ENCODE measurements at places on chromosomes 2 and 18.

GRCh38 chr2:216535454-216535995 lies 36.9 kb downstream of the RPL37A start:
- DNase-seq = peak; percentile 19

GRCh38 chr2:144132357-144132756 lies 387.6 kb downstream of the ZEB2 start:
- no peak for DNase-seq

DNA sequence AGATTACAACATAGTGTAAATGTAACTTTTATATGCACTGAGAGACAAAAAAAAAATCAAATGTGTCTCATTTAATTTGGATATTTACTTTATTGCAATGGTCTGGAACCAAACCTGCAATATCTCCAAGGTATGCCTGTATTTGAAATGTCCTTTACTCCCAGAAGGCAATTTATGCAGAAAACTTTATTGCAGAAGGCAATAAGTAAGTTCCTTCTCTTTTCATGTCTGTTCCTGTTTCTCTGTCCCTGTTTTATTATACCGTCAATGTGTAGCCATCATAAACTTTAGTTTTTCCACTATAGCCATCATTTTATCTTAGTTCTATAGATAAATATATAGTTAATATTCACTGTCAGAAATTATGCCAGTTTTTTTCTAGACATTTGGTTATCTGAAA lies 513.1 kb upstream of the FAM98A start:
- DNase-seq = no peak

- no peak for DNase-seq
These were observed 32.6 kb downstream of the MRPL33 start for GRCh38 chr2:27804146-27804545.

DNA sequence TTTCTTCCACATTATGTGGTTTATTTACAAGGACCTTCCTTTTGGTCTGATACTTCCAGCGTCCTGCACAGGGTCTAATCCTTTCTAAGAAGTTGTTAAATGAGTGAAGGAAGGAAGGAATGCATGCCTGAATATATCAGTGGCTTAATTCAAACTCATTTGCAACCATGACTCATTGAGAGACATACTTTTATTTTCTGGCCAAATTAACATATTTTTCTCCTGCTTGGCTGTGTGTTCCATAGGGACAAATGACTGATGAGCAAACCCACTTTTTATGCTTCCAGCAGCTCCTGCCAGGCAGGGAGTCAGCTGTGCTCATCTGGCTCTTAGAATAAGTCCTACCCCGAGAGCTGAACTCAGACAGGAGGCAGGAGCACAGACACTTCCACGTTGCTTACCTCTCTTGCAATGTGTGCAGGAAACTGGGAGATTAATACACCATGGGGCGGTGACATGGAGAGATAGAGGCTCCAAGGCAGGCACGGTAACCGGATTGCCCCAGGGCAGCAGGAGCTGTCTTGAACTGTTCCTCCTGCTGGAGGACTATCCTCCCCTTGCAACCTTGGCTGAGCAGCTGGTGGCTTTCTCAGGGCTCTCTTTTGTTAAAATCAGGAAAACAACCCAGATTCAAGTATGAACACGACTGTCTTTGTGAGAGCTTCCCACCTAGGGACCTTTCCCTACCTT lies 667.5 kb upstream of the HS6ST1 start:
- no peak for DNase-seq

DNA sequence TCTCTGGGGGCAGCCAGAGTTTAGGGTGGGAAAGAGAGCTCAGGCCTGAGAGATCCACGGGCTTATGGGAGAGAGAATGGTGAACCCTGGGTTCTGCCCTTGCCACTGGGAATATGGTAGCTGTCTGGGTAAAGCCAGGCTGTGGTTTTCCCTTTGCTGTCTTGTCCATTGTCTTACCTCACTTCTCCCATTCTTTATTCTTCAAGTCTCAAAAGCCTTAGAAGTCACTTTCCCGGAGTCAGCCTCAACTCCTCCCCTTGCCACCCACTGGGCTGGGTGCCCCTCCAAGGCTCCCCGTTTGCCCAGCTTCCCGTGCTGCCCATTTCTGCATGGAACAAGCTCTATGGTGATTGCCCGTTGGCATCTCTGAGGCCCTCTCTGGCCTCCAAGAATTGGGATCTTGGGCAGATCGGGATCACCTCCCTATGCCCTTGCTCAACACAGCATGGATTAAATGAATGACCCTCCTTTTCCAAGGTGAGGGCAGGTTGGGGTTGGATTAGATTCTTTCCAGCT lies 228.2 kb downstream of the HAUS1 start:
- no peak for DNase-seq

DNA sequence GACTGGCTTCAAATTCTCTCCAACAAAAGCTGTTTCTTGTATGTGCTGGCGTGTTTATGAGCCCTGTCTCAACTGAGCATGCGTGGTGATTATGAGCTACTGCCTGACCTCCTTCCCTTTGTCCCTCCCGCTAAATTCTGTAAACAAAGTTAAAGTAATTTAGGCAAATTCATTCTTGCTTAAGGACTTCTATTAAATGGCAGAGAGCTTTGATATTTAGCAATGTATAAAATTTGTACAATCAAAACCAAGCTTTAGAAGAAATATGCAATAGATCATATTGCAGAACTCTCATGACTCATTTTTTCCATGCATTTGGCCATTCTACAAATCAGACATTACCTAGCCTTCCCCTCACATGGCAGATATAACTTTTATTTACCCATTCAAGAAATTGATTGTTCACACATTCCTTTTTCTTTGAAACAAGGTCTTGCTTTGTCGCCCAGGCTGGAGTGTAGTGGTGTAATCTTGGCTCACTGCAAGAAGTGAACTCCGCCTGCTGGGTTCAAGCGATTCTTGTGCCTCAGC lies 18.2 kb downstream of the IGFBP2 start:
- DNase-seq = no peak

- no peak for DNase-seq
These were observed 1.3 kb downstream of the ADCYAP1 start for GRCh38 chr18:905948-906415.

GRCh38 chr2:225002656-225003045 lies 39.6 kb downstream of the DOCK10 start:
- DNase-seq = no peak

DNA sequence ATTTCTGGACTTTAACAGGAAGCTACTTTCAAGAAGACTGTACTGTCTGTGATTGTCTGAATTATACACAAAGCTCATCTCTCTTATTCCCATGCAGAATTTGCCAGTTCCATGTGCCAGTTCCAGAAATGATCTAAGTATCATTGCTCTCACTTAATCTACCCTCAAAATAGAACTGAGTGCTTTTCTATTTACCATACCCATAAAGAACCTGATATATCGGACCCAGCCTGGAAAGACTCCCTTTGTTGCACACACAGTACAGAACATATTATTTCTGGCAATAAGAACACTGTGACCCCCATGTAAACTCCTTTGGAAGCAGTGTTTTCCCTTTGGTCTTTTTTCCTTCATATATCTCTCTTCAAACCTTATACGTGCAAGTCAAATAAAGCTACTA lies 102.3 kb upstream of the TTN start:
- peak; percentile 70 for DNase-seq

DNA sequence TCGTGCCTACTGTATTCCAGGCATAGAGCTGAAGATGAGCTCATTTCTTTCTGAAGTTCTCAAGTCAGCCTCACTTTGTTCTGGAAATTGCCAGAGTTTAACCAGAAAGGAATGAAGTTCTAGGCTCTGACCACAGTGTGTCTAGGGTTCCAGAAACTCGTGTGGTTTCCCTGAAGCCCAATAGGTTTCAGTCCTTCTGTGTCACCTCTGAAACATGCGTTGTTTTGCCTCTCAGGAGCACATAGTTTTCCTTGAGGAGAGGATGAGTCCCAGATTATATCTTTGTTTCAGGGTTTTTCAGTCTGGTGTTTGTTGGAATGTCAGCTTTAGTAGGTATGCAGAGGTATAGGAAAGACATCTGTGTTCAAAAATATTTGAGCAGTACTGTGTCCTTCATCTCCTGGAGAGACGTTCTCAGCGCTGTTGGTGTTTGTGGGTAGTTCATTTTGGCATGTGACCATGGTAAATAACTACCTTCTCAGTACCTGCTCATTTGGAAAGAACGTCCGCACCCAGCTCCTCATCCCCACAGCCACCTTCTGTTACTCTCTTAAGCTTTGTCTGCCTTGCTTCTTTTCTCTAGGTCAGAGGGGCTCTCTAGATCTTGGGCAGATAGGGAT lies 56.6 kb downstream of the RALBP1 start:
- DNase-seq = no peak

GRCh38 chr2:241814393-241814642 lies 5.3 kb downstream of the NEU4 start:
- DNase-seq = no peak

- no peak for DNase-seq
These were observed 59.4 kb upstream of the HAAO start for GRCh38 chr2:42851740-42852250.

- no peak for DNase-seq
These were observed 29.4 kb downstream of the RHBDD1 start for GRCh38 chr2:226865273-226865672.

DNA sequence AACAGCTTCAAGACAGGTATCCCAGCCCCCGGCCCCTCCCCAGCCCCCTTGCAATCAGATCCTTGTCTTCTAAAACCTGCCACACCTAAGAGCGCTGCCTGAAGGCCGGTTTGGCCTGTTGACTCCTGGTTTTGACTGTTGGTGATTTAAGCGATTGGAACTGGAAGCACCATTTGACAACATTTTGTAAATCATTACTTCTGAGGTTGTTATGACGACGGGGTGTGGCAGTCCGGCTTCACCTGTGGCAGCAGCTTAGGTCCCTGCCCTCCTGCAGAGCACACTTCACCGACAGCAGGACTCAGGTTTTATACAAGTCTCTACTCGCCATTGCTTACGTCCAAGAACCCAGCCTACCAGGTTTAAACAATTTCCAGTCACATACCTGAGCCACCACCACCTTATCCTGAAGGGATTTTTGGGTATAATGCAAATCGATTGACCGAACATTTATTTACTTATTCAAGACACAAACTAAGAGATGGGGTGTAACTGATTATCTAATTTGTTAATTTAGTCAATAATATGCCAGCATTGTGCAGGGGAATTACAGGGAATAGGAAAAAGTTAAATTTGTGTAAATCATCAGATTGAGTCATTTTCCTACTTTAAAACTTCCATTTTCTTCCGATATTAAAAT lies 707 bp upstream of the DGUOK start:
- no peak for DNase-seq

- DNase-seq = no peak
These were observed 7.6 kb downstream of the WDFY1 start for GRCh38 chr2:223937535-223937934.

DNA sequence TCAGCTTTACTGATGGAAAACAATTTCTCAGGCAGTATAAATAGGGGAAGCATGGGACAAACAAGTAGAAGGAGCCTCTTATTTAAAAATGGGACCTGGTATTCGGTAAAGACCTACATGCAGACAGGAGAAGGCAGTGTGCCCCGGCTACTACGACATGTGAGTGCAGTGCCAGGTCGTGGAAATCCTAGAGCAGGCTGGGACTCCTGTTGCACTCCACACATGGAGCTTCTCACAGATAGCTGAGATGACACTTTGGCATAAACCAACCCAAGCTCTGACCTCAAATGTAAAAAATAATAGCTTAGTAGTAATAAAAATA lies 885 bp upstream of the DSEL start:
- no peak for DNase-seq

DNA sequence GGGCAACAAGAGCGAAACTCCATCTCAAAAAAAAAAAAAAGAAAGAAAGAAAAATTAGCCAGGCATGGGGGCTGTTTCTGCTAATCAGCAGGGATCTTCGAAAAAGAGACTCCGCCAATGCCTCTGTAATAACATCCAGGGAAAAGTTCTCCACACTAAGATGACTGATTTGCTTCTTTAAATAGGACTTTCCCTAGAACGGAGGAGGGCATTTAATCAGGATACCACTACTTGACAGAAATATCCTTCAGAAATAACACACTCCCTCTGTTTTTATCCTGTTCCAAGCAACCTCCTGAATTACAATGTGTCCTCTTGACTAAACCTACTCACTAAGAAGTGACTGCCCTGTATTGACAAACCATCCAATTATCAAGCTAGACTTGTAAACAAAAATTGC lies 21.7 kb downstream of the REV1 start:
- DNase-seq = no peak

- DNase-seq = no peak
These were observed 5.8 kb downstream of the SP3 start for GRCh38 chr2:173959358-173959884.

DNA sequence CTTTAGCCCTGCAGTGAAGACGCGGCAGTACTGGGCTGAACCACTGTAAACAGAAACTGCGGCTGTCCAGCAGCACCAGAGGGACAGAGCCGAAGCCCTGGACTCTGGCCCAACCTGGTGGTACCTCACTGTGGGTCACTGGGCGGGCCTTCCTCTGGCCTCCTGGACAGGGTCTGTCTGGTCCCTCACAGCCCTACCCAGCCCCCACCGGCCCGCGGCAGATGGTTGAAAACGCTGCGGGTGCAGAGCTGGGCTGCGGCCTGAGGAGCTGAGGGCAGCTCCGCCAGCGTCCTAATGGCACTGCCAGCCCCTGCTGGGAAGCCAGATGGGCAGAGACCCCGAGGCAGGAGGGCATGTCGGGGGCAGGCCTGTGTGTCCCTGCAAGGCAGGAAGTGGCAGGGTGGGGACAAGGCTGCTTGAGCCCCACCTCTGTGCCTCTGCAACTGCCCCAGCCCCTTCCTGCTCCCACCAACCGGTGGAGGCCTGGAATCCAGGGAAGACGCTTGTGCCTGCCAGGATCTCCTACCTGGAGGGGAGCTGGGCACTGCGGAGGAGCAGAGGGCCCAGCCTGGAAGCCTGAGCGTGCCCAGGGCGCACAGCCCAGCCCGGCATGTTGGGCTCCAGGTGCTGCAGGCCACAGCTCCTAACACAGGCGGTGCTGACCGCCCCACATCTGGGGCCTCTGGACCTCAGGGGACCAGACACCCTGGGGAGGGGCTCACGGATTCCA lies 36.3 kb downstream of the HS6ST1 start:
- DNase-seq = no peak

- DNase-seq = no peak
These were observed 16.1 kb upstream of the CREB1 start for GRCh38 chr2:207513551-207514257.

- no peak for DNase-seq
These were observed 18.6 kb upstream of the MARCO start for GRCh38 chr2:118923371-118923770.

DNA sequence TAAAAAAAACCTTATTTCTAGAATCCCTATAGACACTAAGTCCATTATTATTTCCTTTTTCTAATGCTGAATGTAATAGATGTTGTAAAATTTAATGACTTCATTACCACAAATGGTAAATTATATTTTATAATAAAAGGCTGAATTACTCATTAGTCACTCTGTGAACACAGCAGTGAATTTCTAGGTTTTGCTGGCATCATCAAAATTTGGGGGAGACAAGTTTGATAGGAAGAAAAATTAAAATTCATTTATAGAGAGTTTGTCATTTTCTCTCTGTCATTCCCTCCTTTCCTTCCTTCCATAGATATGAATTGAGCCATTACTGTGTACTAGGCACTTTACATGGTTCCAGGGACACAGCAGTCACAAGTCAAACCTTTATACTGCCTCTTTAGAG lies 340.9 kb downstream of the TRIB2 start:
- DNase-seq = no peak

- no peak for DNase-seq
These were observed 22.2 kb downstream of the INPP5D start for GRCh38 chr2:233082222-233082930.

GRCh38 chr2:2265747-2266279 lies 65.3 kb downstream of the MYT1L start:
- no peak for DNase-seq

Data from LNCaP clone FGC (cell line).